ENCODE measurements at places on chromosomes 4 and X.

GRCh38 chr4:170599894-170600293 lies 510.1 kb upstream of the AADAT start:
- no peak for DNase-seq

GRCh38 chr4:58247792-58248191 lies 1137.6 kb upstream of the IGFBP7 start:
- no peak for DNase-seq

DNA sequence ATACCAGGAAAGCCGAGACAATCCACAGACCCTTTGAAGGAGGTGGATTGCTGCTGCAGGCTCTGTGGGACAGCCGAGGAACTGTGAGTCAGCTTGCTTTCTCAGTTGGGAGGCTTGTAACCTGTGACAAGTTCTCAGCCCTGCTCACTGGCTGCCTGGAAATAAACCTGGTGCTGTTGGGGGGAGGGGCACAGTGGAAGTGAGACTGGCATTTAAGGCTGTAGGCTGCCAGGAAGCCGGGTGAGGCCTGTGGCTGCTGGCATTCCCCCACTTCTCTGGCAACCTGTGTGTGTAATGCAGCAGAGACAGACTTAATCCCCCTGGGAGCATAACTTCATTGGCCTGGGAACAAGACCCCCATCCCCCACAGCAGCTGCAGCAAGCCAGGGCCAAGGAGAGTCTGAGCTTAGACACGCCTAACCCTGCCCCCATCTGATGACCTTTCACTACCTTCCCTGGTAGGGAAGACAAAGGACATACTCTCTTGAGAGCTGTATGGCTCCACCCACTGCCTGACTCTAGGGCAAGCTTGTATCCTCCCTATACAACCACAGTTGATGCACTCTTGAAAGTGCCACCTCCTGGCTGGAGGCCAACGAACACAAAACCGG lies 64.1 kb downstream of the ALPK1 start:
- DNase-seq: no peak

DNA sequence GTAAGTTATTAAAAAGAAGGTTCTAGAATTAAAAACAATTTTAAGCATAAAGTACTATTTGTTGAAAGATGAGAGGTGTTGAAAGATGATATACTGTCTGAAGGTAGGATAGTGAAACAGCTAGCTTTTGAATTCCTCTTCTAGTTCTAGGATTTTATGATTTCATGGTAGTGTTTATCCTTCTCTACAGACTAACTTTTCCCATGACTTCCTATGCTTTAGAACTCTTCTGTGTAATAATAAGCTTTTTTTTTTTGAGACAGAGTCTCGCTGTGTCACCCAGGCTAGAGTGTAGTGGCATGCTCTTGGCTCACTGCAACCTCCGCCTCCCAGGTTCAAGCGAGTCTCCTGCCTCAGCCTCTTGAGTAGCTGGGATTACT lies 96.0 kb upstream of the NUDT6 start:
- no peak for DNase-seq

- DNase-seq: no peak
Measured at GRCh38 chr4:188819233-188819632, 680.0 kb downstream of the TRIML1 start.
